ENCODE measurements at places on chromosomes 3 and 15.
A peak's percentile ranks its signal among the peaks of the same experiment; 100 is the strongest.

- DNase-seq: no peak
Measured at GRCh38 chr3:46091741-46092701, 64.7 kb upstream of the XCR1 start.

GRCh38 chr3:53675942-53676341 lies 170.3 kb downstream of the CHDH start:
- DNase-seq: no peak

DNA sequence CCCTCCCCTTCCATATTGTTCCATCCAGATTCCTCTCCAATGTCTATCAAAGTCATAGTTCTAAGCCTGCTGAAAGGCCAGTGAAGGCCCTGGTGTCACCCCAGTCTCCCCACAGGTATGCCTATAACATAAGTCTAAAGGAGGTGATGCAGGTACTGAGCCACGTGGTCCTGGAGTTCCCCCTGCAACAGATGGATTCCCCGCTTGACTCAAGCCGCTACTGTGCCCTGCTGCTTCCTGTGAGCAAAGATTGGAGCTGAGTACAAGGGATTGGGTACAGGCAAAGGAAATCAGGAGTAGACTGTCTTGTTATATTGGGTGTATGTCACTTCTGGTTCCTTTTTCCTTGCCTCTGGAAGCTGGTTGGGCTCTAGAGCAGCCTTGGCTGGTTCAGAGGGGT lies 8.2 kb downstream of the EIF2B5 start:
- peak; percentile 55 for DNase-seq

DNA sequence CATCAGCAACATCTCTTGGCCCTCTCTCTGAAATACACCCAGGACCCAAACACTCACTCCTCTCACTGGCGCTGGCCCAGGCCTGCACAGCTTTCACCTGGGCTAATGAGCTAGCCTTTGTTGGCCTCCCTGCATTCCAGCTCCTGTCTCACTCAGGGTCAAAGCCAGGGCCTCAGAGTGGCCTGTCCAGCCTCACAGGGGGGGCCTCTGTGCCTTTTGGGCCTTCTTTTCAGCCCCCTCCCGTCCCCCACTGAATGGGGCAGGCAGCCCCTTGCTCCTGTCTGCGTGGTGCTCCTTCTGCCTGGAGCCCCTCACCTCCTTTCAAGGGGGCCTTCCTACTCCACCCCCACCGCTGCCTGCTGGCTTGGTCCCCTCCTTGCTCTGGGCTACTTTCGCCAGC lies 59.0 kb upstream of the PRR23E start:
- DNase-seq: no peak

DNA sequence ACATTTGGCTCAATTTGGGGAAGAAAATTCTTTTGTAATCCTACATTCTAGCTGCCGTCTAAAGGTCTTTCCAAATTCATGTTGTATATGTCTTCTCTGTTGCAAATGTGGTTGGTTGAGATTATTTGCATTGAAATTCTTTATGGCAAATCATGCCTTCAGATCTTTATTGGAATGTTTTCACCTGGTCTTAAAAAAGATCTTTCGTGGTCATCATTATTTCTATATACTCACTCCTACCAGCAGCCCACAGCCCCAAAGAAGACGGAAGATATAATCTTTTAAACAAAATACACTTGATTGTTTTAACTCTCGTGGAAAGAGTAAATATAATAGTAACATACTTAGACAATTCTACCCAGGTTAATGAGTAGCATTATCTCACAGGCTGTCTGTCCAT lies 41.5 kb upstream of the PPARG start:
- no peak for DNase-seq

DNA sequence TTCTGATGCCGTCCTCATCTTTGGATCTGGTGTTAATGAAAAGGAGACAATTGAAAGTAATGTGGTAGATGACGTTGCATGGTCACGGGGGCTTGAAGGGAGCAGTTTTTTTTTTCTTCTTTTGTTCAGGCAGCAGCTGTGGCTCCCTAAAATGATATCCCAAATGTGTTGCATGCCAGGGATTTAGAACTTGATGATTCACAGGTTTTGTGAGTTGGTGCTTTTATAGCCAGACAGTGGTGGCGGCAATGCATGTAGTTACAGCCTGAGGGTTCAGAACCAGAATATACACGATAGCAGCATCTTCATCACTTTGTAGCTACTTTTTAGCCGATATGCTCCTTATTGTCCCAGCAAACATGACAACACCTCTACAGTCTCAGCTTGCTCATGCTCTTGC lies 133.4 kb downstream of the CHST2 start:
- no peak for DNase-seq

DNA sequence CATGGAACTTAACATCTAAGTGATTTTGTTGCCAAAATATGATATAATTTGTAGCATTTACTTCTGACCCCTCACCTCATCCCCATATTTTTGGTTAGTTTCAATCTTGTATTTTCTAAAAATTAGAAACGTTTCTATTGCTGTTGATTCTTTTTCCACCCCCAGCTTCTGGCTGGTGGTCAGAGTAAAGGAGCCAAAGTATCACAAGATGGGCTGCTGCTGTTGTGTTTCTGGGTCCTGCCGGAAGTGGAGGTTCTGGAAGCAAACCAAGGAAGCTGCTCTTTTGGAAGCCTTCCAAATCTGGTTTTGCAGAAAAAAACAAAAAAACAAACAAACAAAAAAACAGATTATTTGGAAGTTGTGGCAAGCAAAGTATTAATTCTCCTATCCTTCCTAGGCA lies 221.1 kb upstream of the P2RY1 start:
- DNase-seq: no peak

GRCh38 chr3:142913432-142913831 lies 24.5 kb upstream of the PCOLCE2 start:
- no peak for DNase-seq

GRCh38 chr3:71949442-71949841 lies 164.5 kb upstream of the PROK2 start:
- DNase-seq: no peak

- peak; percentile 27 for DNase-seq
Measured at GRCh38 chr15:73317651-73318462, 50.9 kb downstream of the HCN4 start.

DNA sequence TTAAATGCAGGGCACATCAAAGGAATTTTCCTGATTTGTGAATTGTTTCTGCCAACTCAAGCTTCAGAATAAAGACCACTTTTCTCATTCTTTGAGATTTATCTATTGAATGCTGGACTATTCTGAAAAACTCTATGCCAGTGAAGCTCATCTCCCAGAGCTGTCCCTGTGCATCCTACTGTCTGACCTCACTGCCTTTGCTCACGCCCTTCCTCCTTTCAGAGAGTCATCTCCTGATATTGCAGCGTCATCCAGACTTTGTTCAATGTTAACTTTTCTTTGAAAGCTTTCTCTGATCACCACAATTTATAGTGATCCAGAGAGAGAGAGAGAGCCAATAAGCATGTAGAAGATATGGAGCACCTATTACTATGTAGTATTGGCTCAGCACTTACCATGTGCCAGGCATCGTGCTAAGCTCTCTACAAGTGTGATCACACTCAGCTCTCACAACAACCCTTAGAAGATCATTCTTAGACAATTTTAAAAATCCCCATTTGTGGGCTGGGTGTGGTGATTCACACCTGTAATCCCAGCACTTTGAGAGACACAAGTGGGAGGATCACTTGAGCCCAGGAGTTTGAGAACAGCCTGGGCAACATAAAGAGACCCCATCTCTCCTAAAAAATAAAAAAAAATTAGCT lies 30.2 kb upstream of the TLE3 start:
- DNase-seq: no peak

DNA sequence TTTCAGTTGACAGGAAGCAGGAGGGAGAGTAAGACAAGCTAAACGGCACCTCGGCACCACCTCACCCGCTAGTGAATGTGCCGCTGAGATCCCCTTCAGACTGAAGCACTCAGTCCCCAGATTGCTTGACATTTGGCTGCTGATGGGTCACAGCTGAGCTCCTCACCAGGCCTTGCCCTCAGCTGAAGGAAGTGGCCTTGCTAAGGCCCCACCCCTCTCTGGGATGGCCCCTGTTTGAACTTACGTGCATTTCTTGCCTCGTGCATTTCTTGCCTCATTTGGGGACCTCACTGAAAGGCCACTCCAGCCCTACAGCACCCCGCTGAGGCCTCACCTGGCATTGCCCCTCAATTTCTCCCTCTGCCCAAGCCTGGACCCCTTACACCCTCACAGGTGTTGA lies 39.8 kb downstream of the EOGT start:
- no peak for DNase-seq

DNA sequence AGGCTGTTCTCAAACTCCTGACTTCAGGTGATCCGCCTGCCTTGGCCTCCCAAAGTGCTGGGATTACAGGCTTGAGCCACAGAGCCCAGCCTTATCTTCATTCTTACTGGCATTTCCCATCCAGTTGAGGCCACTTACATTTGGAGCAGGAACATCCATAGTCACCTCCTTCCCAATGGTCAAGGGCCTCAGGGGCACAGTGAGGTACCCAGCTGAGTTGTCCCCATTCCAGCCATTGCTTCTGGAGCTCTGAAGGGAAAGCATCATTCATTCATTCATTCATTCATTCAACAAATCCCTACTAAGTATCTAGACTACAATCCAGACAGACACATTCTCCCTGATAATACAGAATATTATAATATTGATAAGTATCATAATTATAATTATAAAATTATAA lies 12.2 kb downstream of the PLA2G4D start:
- no peak for DNase-seq

DNA sequence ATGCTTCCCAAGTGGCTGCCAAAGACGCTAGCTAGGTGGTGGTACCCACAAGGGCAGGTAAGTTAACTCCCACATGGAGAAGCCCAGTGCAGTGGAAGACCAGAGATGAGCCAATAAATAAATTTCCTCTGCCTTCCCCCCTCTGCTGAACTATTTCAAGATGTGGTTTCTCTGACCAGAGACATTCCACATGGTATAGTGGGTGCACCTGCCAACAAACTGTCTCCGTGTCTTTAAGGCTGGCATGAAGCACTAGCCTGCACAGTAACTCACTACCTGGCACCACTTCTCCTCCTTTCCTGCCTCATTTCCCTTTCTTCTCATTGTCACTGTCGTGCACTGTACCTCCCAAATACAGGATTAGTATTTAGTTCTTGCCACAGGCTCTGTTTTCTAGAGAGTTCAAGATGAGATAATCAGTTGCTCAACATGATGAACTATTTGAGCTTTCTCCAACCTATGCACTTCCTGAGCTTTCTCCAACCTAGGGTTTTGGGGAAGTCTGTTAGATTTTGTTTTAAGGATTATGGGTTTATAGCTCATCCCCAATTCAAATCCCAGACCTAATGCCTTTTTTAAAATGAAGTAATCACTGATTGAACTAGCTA lies 8.4 kb upstream of the CRTAP start:
- no peak for DNase-seq

DNA sequence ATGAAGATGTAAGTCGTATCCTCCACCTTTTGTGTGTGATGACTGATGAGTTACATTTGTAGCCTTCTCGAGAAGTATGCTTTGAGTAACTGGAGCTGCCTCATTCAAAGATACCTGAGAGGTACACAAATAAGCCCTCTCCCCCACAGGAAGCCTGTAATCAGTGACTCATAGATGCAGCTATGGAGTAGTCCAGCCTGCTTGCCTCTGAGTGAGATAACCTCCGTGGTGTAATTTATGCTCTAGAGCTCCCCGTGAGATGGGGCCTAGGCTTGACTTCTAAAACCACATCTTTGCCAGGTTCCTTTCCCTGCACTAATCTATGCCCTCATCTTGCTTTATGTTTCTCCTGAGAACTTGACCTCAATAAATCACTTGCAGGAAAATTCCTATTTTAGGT lies 291.7 kb downstream of the SUCLG2 start:
- no peak for DNase-seq

DNA sequence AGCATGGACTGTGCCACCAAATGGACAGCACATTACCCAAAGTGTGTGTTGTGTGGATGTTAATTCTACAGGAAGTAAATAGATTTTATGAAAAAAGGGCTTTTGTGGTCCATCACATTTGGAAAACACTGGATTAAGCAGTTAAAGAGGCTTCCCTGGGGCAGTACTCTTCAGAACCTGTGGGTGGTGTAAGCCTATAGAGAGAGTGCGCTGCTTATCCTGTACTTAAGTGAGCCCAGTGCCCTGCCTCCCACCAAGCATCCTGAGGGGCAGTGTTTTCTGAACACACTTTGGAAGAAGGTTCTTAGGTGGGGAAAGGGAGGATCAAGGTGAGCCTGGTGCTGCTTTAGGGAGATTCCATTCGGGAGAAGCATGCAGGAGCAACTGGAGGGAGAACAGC lies 10.9 kb downstream of the TTLL3 start:
- no peak for DNase-seq

DNA sequence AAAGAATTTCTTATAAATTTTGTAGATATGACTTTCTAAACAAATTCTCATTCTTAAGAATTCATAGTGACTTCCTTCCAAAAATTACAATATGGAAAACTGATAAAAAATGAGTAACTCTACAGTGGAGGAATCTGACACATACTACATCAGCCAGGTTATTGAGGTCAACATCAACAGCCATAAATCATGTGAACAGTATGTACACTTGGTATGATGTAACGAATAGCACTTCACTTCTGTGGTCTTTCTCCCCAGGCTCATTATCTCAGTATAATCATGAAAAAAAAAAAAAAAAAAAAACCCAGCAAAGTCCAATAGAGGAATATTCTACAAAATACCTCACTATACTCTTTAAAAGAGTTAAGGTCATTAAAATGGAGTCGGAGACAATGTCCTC lies 111.2 kb upstream of the SUCLG2 start:
- no peak for DNase-seq

DNA sequence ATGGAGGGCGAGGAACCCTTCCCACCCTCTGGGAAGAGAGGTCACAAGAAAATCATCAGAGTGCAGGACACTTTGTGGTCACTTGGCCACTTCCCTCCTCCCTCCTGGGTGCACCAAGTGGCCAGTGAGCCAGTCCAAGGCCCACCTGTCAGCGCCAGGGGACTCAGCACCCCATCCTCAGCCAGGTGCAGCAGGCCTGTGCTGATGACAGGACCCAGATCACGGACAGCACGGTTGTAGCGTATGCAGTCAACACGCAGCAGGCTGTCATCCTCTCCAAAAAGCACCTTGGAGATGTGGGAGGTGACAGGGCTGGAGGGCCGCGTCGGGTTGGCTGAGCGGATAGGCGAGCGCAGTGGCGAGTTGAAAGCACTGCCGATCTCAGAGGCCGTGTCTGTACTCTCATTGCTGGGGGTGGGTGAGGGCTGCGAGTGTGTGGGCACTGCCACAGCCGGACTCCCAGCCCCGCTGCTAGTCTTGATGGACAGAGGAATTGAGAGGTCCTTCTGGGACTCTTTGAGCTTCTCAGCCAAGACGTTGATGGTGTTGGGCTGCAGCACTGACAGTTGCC lies 41.5 kb downstream of the SEMA3G start:
- peak; percentile 58 for DNase-seq

DNA sequence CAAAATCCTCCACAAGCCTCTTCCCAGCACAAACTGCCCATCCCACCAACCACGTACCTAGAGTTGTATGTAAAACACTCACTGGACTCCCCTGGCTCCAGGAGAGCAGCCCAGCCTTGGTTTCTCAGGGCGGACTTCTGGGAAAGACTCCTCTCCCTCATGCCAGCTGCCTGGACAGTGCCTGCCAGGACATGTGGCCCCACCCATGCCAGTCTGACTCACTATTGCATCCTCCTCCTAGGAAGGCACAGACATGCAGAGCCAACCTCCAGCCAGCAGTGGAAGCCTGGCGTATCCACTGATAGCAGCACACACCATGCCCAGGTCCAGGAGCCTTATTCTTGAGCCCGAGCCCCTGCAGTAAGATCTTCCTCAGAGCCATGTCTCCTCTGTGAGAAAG lies 8.6 kb downstream of the PKM start:
- DNase-seq: no peak

Data from activated effector memory CD4-positive, alpha-beta T cell treated with anti-CD3 and anti-CD28 coated beads, Interleukin-2, amount 50 U/mL, for 16 hours (primary cell).